CD4-positive, alpha-beta T cell treated with Interleukin-6 for 4 hours (primary cell): ENCODE measurements at places on chromosomes 2 and 18.
A peak's percentile ranks its signal among the peaks of the same experiment; 100 is the strongest.

DNA sequence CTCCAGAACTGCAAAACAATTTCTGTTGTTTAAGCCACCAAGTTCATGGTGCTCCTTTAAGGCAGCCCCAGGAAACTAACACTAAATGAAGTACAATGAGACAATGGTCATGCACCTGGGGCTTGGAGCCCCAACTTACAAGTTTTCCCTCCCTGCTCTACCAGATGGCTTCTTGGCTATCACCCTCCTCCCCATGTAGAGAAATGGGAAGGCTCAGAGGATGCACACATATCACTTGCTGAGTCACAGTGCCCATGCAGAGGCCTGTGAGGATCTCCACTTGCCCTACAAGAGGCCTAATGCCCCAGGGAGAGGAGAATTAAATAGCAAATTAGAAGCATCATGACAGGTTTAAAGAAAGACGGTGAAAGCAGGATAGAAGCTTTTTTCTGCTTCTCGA, 270.9 kb downstream of the TTC32 start:
- DNase-seq: no peak

DNA sequence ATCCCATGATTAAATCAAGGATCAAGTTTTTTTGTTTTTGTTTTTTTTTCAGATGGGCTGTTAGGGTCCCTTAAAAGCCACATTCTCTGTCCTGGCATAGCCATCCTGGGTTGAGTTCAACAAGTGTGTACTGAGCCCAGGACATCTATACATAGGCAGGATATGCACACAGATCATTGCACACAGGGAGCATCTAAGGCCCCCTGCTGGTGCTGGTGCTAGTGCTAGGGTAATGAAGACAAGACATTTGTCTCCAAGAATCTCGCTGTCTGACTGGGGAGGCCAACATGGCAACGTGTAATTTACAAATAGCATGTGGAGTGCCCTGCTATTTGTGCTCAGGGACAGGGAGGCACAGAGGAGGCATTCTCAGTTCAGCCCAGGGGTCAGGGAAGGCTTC, 124.5 kb downstream of the VAPA start:
- DNase-seq: no peak

DNA sequence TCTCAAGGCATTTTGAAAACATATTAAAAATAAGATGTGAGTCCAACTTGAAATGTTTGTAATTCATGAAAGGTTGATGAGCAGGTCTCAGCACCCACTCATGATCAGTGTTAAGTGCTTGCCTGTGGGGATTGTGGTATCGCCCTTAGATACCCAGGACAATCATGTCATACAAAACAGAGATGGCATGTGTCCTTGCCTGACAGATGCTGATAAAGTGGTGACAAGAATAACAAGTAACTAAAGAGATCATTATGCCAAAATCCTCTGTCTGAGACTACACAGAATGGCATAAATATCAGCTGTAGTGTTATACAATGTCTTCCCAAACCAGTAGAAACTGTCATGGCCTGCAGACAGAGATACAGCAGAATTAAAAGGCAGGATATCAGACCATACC, 930.3 kb downstream of the SUCLG1 start:
- DNase-seq: no peak

DNA sequence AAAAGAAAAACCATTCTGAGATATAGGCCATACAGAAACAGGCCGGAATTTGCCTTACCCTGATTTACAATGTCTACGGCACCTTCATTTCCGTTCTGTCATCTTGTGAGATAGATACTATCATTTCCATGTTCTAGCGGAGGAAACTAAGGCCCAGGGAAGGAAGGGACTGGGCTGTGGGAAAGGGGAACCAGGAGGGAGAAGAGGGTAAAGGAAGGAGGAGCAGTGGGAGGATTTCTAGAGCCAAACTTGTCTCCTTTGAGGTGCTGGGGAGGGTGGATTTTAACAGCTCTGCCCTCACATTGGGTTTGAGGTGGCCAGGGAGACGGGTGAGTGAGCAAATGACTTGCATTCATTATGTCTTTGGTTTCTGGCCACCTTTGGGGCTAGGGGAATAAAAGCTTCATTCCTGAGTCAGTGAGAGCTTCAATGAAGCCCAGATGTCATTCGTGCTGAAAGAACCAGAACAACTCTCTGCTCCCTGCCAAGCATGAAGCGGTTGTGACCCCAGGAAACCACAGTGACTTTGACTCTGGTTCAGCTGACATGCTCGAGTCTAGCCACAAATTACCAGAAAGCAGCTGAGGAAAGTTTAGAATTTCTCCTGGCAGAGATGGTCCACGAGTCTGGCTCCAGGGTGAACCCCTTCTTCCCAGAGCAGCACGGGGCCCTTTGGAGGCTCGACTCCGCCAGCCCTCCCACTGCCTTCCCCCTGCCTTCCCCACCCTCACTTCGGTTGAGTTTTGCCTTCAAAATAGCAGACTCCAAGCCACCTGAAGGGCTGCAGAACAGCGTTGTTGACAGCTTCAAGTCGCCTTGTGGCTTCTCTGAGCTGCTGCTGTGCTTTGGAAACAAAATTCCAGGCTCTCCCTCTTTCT, 3.8 kb downstream of the ACTG2 start:
- peak; percentile 55 for DNase-seq

- no peak for DNase-seq
Observed at GRCh38 chr2:111139637-111140317, 19.1 kb downstream of the BCL2L11 start.
